NCI-H524 (cell line): ENCODE measurements at places on chromosomes 1 and 21.

DNA sequence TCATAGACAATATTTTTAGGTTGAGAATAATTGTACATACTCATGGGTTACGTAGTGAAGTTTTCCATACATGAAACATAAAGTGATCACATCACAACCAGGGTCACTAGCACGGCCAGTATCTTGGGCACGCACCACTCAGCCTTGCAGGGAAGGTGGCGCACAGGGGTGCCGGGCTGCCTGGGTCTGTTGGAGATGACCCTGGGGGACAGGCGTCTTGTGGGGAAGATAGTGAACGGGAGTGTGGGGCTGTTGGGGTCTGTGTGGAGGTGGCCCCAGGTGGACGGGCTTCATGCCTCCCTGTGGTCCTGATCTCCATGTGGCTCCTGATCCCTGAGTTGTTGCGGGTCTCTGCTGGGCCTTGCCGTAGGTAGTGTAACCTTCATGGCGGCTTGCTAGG lies 38.3 kb upstream of the PRSS38 start:
- DNase-seq = no peak

DNA sequence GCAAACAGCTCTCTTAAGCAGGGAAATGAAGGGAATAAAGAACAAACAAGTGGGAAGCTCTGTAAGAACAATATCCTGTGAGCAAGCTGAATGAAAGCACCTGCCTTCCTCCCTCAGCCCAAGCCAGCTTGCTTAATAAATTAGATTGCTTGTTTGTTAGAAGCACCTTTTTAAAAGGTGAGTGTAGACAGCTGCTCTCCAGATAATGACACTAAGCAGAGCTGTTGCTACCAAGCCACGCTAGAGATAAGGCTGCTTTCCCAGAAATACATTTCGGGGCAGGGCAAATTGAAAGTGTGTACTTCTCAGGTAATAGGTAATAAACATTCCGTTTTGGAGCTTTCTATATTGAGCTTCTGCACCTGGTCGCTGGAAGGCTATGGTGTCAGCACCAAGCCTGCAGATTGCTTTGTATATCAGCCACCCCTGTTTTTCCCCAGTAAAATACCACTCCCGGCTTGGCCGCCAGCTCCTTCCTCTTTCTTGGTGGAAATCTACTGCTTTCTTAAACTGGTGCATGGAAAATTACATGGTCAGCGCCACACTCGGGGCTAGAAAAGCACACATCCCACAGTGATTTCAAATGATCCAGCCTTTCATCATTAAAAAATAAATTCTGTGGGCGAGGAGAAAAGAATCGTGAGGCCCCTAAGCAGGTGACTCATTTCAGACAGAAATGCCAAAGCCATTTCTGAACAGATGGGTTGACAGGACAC lies 151.3 kb downstream of the ETS2 start:
- no peak for DNase-seq

DNA sequence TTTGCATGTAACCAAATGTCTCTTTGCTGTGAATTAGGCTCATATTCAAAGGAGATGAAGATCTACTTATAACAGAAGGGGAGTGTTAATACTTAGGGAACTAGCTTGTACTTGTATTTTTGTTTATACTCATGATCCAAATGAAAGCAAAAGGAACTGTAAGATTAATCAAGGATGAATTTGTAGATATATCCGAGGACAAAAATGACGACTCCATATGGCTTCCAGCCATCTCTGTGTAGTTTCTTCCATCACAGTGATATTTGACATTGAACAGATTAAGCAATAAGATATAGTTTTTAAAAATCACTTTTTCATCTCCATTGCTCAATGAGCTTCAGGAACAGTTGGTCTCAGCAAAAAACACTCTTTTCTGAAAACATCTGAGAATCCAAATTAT lies 257.4 kb upstream of the CAMK1G start:
- no peak for DNase-seq

DNA sequence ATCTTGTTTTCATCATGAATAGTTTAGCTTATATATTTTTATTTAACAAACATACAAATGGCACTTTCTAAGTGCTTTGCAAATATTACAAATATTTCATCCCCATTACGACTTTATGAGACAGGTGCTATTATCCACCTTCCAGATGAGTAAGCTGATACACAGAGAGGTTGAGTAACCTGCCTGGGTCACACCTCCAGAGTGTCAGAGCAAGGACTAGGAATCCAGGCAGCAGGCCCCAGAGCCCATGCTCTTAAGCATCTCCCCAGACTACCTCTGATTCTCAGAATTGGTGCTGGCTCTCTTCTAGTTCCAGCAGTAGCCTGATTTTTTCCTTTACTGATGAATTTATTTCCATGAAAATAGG lies 40.0 kb downstream of the EPHB2 start:
- no peak for DNase-seq

GRCh38 chr1:63428815-63429214 lies 61.4 kb downstream of the ALG6 start:
- DNase-seq = no peak

DNA sequence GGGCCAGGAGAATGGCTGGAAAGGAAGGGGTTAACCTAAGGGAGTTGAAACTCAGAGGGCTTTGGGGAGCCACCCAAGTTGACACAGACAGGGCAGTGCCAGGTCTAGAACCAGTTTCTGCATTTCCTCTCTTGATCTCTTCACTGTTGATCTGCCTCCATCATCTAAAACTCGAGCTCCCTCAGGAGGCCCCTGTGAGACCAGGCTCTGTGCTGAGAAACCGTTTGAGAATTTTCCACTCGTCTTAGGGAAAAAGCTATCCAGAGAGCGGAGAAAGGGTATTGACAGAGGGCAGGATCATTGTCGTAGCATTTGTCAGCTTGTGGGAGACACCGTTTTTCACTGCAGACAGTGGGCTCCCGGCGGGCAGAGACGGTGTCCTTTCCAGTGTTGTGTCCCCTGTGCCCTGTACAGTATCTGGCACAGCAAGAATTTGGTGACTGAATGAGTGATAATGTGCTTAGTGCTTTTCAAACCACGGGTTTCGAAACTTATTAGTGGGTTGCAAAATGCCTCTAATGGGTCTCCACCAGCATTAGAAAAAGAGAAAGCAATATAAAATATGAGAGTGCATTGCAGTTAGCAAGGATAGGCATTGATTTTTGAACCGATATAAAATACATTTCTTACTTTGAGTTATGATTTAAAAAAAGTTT lies 31.1 kb downstream of the PROK1 start:
- no peak for DNase-seq

GRCh38 chr1:9715536-9716226 lies 64.2 kb downstream of the PIK3CD start:
- DNase-seq = no peak

- DNase-seq = no peak
Measured at GRCh38 chr1:57112148-57112547, 146.3 kb upstream of the C8B start.

DNA sequence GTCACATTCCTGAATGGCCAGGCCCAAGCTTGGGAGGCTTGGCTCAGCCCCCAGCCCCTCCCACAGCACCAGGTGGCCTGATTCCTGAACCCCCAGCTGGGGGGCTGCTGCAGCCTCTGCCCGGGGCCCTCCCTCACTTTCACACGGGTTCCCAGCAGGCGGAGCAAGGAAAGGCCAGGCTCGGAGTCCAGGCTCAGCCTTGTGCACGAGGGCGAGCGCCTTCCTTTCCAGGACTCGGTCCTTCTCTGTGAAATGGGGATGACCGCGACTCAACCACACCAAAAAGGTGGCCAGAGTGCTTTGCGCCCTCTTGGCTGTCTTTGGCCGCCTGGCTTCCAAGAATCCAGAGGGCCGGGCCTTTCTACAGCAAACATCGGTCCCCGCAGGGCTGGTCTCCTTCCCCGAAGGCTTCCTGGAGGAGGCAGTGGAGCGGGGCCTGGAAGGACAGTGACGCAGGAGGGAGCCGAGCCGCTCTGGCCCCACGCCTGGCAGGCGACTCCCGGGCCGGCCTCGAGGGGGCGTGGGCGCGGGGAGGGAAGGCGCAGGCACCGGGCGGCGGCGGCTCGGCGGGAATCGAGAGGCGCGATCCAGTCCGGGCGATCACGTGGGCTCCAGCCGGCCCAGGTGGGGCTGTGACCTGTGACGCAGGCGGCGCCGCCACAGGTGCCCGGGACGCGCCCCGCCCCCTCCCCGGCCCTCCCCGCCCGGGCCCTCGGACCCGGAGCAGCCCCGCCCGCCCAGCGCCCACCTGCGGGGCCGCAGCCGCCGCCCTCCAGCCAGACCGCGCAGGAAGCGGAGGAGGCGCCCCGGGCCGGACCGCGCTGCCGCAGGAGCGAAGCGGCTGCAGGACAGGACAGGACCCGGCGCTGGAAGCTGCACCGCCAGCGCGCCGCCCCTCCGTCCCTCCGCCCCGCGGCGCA lies at the start of gene ARHGEF16:
TSS of gene ARHGEF16 (plus strand) at position 775 of the 920 bp plus-strand sequence. CDS start 8,420 bp downstream, outside the sequence.
- DNase-seq = peak; percentile 31

DNA sequence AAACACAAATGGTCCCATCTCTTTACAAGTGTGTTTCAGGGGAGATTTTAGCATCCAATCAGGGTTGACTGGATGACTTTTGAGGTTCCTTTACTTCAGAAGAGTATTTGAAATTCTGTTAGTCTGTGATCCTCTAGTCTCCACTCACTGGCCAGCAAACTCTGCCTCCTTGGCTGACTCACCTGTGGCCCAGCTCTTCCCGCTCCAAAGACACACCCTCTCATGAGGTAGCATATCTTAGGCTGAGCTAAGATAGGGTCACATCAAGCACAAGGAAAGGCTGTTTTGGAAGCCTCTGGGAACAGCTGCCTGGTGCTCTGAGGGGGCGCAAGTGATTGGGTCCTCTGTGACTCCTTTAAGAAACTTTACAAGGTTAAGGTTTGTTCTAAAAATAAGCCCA lies 102.3 kb upstream of the FGGY start:
- DNase-seq = no peak

- no peak for DNase-seq
Measured at GRCh38 chr1:1230656-1231399, 973 bp downstream of the SDF4 start.

- DNase-seq = no peak
Measured at GRCh38 chr1:164006621-164007020, 552.4 kb upstream of the PBX1 start.

GRCh38 chr1:189752461-189752995 lies 725.1 kb downstream of the BRINP3 start:
- no peak for DNase-seq

GRCh38 chr1:70485624-70486023 lies 74.6 kb downstream of the CTH start:
- DNase-seq = no peak

DNA sequence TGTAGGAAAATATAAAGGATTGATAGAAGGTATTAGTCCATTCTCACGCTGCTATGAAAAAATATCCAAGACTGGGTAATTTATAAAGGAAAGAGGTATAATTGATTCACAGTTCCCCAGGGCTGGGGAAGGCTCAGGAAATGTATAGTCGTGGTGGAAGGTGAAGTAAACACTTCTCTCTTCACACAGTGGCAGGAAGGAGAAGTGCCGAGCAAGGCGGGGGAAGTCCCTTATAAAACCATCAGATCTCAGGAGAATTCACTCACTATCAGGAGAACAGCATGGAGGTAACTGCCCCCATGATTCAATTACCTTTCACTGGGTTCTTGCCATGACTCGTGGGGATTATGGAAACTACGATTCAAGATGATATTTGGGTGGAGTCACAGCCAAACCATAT lies 1806.0 kb downstream of the MRPL39 start:
- DNase-seq = no peak

DNA sequence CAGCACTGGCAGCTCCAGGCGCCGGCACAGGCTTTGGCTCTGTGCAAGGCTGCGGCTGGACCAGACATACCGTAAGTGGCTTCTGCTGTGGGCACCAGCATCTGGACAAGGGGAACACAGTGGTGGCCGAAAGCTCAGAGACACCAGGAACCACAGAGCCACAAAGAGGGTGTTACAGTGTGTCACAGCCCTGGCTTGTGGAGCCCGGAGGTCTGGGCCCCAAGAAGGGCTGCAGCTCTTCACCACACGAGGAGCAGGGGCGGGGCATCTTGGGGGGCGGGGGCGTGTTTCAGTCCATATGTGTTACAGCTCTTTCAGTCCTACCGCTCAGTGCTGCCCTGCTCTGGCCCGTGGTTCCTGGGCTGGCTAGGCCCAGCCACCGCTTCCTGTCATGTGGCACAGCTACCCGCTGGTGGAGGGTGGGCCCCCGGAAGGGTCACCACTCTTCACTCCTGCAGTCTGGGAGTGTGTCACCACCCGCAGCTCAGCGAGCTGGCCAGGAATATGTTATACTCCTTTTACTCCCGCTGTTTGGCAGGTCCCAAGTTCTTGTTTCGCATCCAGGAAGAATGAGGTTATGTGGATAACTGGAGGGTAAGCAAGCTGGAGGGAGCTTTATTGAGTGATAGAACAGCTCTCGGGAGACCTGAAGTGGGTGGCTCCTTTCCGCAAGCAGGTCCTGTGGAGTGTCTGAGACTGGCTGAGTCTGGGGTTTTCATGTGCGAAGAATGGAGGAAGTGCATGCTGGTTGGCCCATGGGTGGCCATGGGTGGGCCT lies 3.3 kb upstream of the LSM10 start:
- DNase-seq = no peak

DNA sequence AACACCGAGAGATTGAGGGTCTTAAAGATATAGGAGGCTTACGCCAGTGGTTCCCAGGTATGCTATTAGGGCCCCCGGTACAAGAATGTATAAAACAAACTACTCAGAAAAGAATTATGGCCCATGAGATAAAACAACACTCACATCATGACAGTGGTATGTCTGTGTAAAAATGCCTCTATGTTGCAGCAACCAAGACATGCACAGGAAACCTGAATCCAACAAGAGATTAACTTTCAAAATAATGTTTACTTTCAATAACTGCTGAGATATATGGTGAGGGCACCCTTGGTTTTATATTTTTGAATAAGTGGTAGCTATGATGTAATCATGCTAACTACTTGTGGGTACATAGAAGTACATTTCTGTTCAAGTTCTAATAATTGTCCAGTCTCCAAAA lies 74.9 kb downstream of the PUM1 start:
- DNase-seq = no peak

DNA sequence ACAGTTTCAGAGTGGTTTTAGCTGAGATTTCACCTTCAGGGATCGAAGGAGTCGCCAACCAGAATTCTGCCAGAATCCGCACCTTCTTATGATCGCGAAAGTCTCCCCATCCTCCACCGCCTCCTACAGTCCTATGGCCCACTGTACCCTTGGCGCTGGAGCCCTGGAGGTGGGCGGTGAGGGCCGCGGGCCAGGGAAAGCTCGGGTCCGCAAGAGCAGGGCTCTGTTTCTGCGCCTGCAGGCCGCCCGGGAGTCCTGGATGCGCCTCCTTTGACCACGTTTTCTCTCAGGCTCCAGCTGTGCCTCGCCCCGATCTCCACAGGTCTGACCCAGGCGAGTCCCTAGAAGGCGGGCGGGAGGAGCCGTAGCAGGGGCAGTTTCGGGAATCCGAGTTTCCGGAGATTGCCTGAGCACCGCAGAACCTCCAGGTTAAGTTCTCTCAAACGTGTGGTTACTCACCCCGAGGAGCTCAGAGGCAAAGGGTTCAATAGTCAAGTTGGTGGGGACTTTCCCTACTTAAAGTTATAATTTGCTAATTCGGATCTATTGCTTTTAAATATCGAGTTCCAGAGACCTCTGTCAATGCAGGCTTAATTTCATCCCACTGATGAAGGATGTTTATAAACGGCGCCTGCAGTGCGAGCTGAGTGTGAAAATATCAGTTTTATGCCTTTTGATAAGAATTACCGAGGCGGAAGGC lies 3.2 kb upstream of the LHX8 start:
- DNase-seq = no peak

- no peak for DNase-seq
Measured at GRCh38 chr1:92326681-92327080, 27.8 kb downstream of the RPAP2 start.

GRCh38 chr1:155254714-155255242 lies 505 bp downstream of the ENTREP3 start:
- no peak for DNase-seq

- DNase-seq = no peak
Measured at GRCh38 chr1:170768929-170769328, 105.0 kb downstream of the PRRX1 start.
